ENCODE measurements at places on chromosomes 11 and 22.

- peaks cover 19% of the 10 kb centered on the region for H3K27me3 ChIP-seq
- no peak for DNase-seq
- H3K4me1 ChIP-seq: no peaks in the 10 kb centered on the region
- no peak overlapping the region for H3K27ac ChIP-seq
These were observed 60.9 kb upstream of the TOP3B start for GRCh38 chr22:22043296-22044078.

DNA sequence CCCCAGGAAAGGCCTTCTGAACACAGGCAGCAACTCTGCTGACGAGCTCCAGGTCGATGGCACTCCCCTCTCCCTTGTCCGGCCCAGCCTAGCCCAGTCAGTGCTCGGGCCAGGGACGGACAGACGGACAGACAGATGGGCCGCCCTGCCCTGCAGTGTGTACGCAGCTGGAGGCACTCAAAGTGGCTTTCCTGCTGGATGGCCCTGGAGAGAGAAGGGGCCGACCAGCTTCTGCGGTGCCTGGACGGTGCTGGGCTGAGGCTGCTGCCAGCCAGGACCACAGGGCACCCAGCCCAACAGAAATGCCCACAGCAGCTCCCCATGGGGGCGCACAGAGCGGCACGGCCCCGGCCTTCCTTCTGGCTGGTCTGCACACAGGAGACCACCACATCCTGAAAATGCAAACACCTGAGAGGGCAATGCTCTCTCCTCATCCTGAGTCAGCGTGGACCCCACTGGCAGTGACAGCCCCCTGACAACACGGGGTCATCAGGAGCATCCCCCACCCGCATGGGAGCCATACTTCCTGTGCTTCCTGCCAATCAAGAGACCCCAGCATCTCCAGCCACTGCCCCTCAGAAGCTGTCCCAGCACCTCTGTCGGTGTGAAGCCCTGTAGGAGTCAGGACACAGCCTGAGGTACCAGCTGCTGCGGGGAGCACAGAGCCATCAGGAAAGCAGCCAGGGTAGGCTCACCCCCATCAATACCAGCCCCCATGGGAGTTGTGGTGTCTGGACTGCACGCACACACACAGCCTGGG lies 692 bp upstream of the MOB2 start:
- no peaks in the 10 kb centered on the region for H3K27me3 ChIP-seq
- no peaks in the 10 kb centered on the region for H3K4me1 ChIP-seq
- no peak overlapping the region for H3K4me3 ChIP-seq
- H3K27ac ChIP-seq: no peak overlapping the region
- H3K36me3 ChIP-seq: no peaks in the 10 kb centered on the region

DNA sequence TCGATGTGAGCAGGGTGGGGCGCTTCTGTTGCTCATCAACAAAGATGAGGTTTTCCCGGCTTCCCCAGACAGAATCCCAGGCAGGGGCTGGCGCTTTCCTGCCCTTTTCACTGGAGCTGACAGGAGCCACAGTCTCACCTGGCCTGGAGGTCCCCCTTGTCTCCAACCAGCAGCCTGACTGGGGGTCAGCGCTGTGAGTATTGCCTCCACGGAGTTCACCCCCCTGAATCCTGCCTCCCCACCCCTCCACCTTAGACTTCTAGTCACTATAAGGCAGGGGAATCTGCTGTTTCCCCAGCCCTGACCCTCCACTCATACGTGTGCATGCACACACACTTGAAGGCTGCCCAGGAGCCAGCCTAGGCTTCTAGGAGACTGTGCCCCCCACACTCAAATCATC lies 58.8 kb upstream of the LYVE1 start:
- H3K4me3 ChIP-seq: no peak overlapping the region
- H3K27me3 ChIP-seq: no peaks in the 10 kb centered on the region
- H3K27ac ChIP-seq: no peak overlapping the region
- H3K4me1 ChIP-seq: peaks cover 17% of the 10 kb centered on the region

DNA sequence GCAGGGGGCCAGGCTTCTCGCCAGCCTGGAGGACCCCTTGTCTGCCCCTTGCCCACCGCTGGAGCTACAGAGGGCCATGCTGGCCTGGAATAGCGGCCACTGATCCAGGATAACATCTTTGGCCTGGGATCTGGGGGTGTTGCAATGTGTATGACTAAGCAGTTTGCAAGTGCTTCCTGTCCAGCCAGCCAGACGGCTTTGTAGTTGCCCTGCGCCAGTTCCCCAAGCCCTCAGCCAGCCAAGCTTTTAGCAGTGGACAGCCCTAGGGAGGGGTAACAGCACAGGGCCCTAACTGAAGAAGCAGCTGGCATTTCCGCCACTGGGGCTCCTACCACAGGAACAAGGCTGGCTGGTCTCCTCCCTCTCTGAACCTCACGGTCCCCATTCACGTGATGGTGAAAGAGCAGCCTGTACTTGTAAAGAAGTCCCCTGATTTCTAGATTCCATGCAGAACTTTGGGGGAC lies 32.1 kb downstream of the UQCR10 start:
- no peak for DNase-seq
- peaks cover 43% of the 10 kb centered on the region for H3K36me3 ChIP-seq
- peaks cover 12% of the 10 kb centered on the region for H3K4me1 ChIP-seq
- peak overlapping the region; percentile 20 for H3K27ac ChIP-seq

DNA sequence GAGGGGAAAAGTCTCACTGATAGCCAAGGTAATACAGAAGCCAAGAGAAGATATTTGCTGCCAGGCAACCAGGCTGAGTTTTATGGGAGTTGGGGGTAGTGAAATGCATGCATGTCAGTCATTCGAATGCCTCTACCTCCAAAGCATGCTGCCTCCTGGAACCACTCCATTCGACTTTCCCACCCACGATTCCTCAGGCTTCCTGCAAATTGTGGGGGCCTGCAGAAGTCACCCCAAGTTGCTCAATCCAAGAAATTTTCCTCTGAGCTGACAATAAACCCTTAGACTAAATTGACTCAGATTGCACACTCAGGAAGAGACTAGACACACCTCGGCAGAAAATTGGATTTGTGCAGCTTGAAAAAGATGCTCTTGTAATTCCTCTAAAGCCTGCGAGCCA lies 73.6 kb upstream of the GRK3 start:
- H3K36me3 ChIP-seq: peaks cover 27% of the 10 kb centered on the region
- no peak overlapping the region for H3K4me3 ChIP-seq
- no peak overlapping the region for H3K27ac ChIP-seq
- no peaks in the 10 kb centered on the region for H3K27me3 ChIP-seq

DNA sequence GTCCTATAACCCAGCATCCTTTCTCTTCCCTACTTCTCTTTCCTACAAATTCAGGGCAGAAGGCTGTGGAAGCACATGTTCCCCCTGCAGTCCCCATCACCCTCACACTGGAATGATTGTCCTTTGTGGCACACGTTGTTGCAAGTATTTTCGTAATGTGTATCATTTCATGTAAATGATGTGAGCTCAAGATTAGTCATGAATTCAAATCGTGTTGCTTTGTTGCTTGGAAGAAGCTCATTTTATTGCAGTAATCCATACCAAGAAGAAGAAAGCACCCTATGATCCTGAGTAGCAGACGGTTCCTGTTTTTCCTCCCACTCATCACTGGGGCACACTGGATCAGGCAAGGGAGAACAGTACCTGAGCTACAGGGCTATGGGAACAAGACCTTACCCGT lies 173.4 kb downstream of the NCAM1 start:
- peaks cover 18% of the 10 kb centered on the region for H3K27me3 ChIP-seq
- no peak overlapping the region for H3K27ac ChIP-seq
- no peaks in the 10 kb centered on the region for H3K36me3 ChIP-seq
- H3K4me3 ChIP-seq: no peak overlapping the region
- DNase-seq: no peak

DNA sequence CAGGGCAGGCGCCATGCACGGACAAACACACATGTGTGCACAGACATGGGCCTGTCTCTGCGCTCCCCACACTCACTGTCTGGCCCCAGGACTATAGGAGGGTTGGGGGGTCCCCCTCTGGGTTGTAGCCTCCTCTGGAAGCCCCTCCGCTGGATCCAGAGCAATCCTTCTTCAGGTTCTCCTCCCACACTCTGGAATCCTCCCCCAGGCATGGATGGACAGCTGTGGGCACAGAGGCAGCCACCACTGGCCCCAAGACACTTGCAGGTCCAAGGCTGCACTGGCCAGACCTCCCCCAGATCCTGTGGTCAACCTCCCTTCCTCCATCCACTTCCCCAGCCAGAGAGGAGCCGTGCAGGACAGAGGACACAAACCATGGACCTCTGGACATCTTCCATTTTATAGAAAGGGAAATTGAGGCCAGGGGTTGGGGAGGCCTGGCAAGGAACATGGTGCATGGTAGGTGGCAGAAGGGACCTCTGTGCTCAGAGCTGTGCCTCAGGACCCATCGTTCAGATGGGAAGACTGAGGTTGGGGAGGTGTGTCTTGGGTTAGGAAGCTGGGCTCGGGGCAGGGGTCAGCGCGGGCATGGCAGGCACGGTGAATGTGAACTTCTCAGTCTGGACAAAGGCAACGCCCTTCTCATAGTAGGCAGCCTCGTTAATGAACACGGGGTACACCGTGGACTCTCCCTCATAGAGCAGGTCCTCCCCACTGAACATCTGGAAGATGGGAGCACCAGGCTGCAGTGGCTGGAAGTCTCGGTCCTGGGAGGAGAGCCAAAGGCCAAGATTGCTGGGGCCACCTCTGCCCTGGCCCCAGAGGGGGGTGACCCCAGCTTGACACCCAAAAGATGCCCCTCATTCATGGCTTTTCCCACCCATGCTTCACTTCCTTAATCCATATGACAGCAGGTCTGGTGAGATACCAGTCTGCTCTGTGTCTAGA lies 2.9 kb upstream of the TBX10 start:
- H3K27ac ChIP-seq: no peak overlapping the region
- no peak overlapping the region for H3K4me3 ChIP-seq
- peaks cover 12% of the 10 kb centered on the region for H3K4me1 ChIP-seq
- H3K36me3 ChIP-seq: no peaks in the 10 kb centered on the region
- H3K27me3 ChIP-seq: no peaks in the 10 kb centered on the region

DNA sequence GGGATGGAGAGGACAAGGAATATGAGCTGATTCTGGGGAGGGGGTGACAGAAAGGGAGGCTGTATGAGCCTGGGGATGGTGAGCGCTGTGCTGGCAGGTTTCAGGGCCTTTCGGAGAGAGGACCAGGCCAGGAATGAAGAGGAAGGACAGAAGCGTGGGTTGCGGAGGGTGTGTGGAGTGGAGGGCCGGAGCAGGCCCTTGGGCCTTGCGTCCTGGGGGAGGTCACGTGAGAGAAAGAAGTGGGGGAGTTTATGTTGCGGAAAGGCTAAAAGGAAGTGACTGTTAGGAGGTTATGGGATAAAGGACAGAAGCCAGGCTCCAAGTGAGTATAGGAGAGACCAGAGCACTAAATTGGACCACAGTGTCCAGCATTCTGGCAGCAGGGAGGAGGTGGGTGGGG lies 17.5 kb downstream of the BCR start:
- peaks cover 8% of the 10 kb centered on the region for H3K4me1 ChIP-seq
- no peak for DNase-seq
- peaks cover 4% of the 10 kb centered on the region for H3K36me3 ChIP-seq
- no peak overlapping the region for H3K4me3 ChIP-seq
- H3K27ac ChIP-seq: no peak overlapping the region
- H3K27me3 ChIP-seq: no peaks in the 10 kb centered on the region

DNA sequence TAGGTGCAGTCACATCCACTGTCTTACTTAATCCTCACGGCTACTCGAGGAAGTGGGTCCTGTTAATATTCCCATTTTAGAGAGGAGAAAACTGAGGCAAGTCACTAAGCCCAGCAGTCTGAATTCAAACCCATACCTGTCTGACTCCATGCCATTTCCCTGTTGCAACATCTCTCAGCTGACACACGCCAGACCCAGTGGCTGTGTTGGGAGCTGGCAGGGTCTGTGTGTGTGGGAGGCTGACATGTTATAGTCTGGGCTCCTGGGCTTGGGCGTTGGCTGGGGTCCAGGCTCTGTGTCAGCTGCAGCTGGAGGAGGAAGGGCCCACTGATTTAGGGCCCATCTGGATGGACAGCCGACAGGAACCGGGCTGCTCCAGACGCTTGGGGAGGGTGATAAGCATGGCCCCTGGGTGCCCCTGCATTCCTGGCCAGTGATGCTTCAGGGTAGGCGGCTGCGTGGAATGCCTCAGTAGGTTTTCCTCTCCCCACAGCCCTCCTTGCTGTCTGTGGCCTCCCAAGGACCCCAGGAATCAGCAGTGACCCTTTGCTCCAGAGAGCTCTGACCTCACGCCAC lies 562.5 kb downstream of the MN1 start:
- H3K27me3 ChIP-seq: no peaks in the 10 kb centered on the region
- H3K27ac ChIP-seq: no peak overlapping the region
- no peak for DNase-seq
- H3K4me3 ChIP-seq: no peak overlapping the region
- H3K36me3 ChIP-seq: no peaks in the 10 kb centered on the region

DNA sequence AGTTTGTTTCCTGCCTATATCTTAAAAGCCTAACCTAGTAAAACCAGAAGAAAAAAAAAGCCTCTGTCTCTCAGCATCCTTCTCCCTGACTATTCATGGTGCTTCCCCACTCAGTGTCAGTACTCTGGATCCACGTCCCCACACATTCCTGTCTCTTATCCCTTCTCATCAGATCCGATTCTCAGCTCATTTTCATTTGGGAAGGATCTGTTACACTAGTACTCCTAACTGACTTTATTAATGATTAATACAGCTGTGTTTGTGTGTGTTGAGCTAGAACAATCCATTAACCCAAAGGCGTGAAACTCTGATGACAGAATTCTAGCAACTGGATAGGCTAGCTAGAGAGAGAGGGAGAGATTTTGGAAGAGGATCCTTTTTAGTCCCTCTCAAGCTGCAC lies 1.5 kb downstream of the PRRG4 start:
- peaks cover 14% of the 10 kb centered on the region for H3K4me1 ChIP-seq
- peaks cover 27% of the 10 kb centered on the region for H3K27me3 ChIP-seq
- no peak for DNase-seq
- no peak overlapping the region for H3K27ac ChIP-seq

DNA sequence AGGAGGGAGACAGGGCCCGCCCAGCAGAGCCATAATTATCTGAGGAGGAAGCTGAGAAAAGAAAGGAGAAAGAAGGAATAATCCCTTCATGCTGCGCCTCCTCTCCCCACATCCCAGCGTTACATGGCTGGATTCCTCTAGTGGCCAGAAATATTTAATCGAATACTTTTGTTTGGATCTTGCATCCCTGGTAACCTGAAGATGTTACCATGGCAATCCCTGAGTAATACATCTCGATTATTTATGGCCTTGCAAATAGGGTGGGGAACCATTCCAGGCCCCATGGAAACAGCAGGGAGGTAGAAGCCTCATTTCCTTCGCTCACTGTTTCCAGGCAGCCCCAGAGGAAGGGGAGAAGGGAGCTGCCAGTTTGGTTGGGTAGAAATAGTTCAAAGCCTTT lies 357.7 kb downstream of the BUD13 start:
- no peak overlapping the region for H3K27ac ChIP-seq
- no peak for DNase-seq
- no peaks in the 10 kb centered on the region for H3K27me3 ChIP-seq

GRCh38 chr11:125303186-125303585 lies 138.6 kb downstream of the PKNOX2 start:
- no peaks in the 10 kb centered on the region for H3K36me3 ChIP-seq
- H3K27ac ChIP-seq: no peak overlapping the region
- H3K4me3 ChIP-seq: no peak overlapping the region
- DNase-seq: no peak
- no peaks in the 10 kb centered on the region for H3K27me3 ChIP-seq

GRCh38 chr22:46827136-46827780 lies 64.8 kb downstream of the TBC1D22A start:
- no peak overlapping the region for H3K27ac ChIP-seq
- no peak overlapping the region for H3K4me3 ChIP-seq
- DNase-seq: no peak
- H3K27me3 ChIP-seq: no peaks in the 10 kb centered on the region
- peaks cover 24% of the 10 kb centered on the region for H3K36me3 ChIP-seq

Measured in T-helper 2 cell treated with Interferon-gamma antibody and Interleukin-4, amounts not matched to agents 5 μg/mL and 100 μg/mL, for 36 hours (primary cell).